NCI-H1436 treated with DMSO at 0.1 percent for 48 hours (cell line): ENCODE measurements at places on chromosomes 11 and 22.

DNA sequence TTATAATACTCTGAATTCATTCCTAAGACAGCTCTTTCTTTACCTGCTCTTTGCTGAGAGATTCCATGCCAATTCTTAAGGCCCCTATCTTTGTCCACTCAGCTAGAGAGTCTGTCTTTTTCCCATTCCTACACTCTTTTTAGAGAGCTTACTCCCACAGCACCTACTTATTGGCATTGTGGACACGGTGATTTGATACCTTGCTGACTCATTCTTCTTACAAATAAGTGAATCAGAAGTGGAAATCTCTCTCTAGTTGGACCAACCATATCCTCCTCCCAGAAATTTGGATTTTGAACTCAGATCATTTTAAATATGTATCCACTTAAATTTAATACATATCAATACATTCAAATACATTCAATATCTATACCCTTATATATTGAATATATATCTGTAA is 32.5 kb upstream of the OR6M1 start:
- DNase-seq: no peak

- DNase-seq: no peak
Observed at GRCh38 chr22:28023036-28023435, 104.0 kb upstream of the PITPNB start.

GRCh38 chr11:102666331-102666957 is 39.1 kb downstream of the MMP27 start:
- no peak for DNase-seq

- DNase-seq: no peak
Observed at GRCh38 chr11:118108513-118108912, 21.8 kb upstream of the SMIM35 start.

- no peak for DNase-seq
Observed at GRCh38 chr22:43740587-43741270, 71.4 kb downstream of the EFCAB6 start.

GRCh38 chr11:104443387-104443786 is 279.4 kb upstream of the PDGFD start:
- no peak for DNase-seq

DNA sequence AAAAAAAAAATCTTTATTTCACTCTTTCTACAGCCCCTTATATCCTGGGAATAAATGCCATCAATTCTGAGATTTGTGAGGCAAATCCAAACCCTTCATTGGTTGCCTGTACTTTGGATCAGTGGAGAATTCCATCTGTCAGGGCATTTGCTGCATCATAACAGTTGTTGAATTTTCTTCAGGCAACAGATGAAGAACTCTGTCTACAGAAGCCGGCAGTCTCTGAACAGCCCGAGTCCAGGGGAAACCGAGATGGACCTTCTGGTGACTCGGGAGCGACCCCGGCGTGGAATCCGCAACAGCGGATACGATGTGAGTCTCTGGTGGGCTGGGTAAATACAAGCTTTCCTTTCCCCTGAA is 82.3 kb downstream of the C11orf91 start:
- DNase-seq: no peak

DNA sequence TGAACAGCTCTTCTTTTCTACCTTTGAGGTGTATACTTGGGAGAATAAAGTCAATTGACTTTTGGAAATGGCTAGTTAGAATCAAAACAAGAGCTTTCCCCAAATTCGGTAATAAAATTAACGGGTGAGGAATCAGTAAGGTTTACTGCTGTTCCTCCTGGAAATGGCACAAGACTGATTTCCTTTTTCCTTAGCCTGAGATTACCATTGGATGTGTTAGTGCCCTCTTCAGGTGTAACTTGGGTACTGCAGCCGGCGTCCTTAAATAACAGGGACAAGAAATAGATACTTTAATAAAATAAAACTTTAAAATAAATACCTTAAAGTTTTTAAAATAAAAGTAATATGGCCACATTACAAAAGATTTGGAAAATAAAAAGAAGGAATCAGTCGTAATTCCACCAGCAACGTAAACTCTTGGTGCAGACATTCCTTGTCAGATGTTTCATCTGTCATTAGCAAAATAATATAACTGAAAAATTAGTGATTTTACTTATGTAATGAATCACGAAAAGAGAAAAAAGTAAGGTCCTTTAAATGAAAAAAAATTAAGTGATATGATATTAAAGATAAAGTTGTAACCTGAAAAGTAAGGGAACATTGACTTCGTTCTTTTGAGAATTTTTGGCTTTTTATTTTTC is 29.7 kb downstream of the ZFTA start:
- DNase-seq: peak; percentile 19

DNA sequence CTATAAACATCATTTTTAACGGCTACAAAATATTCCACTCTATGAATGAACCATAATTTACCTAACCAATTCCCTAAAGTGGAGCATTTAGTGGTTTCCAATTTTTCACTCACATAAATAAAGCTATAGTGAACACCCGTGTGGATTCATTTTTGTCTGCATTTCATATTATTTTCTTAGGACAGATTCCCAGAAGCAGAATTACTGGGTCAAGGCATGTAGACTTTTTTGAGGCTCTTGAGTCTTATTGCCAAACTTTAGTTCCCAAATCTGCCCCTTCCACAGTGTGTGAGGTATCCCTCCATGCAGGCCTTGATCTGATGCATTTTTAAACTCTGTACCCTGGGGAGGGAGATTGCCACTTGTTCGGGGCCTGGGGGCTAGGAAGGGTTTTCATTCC is 198.2 kb downstream of the TENM4 start:
- no peak for DNase-seq

GRCh38 chr11:34976496-34977088 is 60.2 kb downstream of the PDHX start:
- DNase-seq: no peak

GRCh38 chr11:67289651-67290479 is 762 bp downstream of the ANKRD13D start:
- no peak for DNase-seq

GRCh38 chr11:118175031-118175992 is 1.1 kb downstream of the SCN2B start:
- DNase-seq: no peak

GRCh38 chr11:88330826-88331428 is 6.6 kb downstream of the CTSC start:
- DNase-seq: no peak

- no peak for DNase-seq
Observed at GRCh38 chr11:64608046-64608445, 17.0 kb downstream of the SLC22A12 start.

DNA sequence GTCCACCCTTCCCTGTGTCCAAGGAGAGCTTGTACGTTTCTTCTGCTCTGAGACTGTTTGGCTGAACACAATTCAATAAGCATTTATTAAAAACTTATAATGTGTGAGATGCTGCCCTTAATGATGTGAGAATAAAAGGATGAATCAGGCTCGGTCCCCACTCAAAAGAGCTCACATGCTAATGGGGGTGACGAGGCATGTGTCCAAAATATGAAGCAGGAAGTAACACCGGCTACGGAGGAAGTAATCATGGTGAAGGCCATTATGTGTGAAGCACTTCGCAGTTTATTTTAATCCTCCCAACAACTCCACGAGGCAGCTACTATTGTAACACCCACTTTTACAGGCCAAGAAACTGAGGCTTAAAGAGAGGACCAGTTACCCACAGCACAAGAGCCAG is 3.4 kb upstream of the RASD2 start:
- no peak for DNase-seq

DNA sequence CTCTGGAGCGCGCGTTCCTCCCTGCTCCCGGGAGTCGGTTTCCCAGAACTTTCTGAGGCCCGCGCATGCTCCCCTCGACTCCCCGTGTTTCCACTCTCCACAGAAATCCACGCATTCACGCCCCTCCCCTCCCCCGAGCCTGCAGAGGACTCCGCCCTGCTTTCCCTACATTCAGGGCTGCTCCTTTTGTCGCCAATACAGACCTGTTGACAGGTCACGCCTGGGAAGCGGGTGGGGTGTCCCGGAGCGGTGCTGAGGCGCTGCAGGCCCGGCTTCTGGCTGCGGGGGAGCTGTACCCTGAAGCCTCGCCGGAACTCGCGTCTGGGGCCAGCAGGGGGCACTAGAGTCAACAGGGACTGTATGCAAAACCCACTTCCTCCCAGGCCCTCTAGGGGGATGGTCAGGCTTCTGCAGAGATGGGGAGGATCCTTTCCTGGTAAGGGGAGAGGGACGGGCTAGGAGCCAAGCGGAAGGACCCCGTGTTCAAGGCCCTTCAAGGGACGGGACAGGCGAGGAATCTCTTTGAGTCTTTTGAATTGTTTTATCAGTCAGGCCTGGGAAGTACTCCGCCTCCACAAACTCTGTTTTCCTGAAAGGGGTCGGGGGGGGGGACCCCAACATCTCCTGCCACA is at the start of gene PRAME:
Gene PRAME (minus strand): TSS at position 294 of the 632 bp plus-strand sequence. CDS start 2,433 bp downstream, outside the sequence.
- peak; percentile 56 for DNase-seq

GRCh38 chr11:92286709-92287108 is 62.1 kb downstream of the FAT3 start:
- DNase-seq: no peak

DNA sequence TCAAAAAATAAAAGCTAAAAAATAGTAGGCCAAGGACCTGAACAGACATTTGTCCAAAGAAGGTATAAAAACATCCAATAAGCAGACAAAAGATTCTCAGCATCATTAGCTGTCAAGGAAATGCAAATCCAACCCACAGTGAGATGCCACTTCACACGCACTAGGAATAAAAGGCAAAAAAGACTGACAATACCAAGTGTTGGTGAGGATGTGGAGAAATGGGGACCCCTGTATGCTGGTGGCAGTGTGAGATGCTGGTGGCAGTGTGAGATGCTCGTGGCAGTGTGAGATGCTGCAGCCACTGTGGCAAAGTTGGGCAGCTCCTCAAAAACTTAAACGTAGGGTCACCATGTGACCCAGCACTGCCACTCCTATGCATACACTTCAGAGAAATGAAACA is 38.0 kb downstream of the WNT7B start:
- DNase-seq: no peak
